ENCODE measurements at places on chromosomes 5 and 9.

DNA sequence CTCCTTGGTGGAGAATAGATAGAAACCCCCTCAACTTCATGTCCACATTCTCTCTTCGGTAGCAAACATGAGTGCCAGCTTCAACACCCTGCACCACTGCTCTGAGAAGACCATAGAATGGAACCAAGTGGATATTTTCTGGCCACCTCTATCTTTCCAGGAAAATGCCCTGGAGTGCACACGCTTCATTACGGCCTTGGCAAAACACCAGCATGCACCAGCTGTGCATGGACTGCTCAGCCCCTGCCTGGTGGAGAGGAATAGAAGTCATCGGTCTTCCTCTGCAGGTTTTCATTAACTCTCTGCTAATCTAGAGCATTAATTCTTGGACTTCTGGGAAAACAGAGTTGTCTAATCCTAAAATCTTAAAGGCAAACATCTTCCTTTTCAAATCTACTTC lies 211.6 kb upstream of the TMEM161B start:
- no peak for DNase-seq

- DNase-seq = no peak
Observed at GRCh38 chr9:133957328-133957727, 34.8 kb downstream of the VAV2 start.

GRCh38 chr5:58933891-58934628 lies 351.2 kb downstream of the RAB3C start:
- no peak for DNase-seq

DNA sequence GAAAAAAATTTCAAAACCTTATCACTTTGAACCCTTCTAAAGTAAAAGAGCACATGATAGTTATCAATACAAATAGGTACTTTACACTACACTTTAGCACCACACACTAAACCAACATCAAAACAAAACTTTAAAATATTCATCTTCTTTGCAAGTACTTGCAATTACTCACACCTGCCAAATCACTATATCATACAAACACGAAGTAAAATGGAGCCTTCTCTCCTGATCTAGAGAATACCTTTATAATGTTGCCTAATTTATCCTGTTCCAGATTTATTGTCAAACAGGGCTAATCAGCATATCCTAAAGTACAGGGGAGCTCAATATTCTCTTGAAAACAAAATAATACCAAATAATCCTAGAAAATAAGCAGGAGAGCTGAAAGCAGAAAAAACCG lies 3.0 kb downstream of the RNF145 start:
- no peak for DNase-seq

GRCh38 chr5:87732875-87733768 lies 320.4 kb upstream of the CCNH start:
- no peak for DNase-seq

All from NCI-H2029 treated with DMSO at 0.1 percent for 48 hours (cell line).